ENCODE measurements at places on chromosomes 5 and 9.
A peak's percentile ranks its signal among the peaks of the same experiment; 100 is the strongest.

- no peak for DNase-seq
Measured at GRCh38 chr5:59236986-59237385, 654.1 kb downstream of the RAB3C start.

GRCh38 chr5:10600626-10601245, 36.9 kb downstream of the ANKRD33B start:
- no peak for DNase-seq

GRCh38 chr9:83166372-83166771, 103.4 kb upstream of the RASEF start:
- no peak for DNase-seq

- peak; percentile 66 for DNase-seq
Measured at GRCh38 chr9:85425153-85425611, 316.6 kb downstream of the AGTPBP1 start.

DNA sequence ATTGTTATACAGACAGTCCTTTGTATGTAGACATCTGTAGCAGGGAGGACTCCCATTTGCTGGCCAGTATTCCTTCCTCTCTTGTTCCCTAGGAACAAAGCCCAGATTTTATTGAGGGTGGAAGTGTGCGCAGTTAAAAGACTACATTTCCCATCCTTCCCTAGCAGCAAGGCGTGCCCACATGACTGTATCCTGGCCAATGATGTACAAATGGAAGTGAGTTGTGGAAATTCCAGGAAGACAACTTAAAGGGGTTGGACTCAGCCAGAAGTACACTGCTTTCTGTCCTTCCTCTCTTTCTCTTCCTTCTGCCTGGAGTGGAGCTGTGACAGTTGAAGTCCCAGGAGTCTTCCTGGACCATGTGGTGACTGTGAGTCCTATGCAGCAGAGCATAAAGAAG, 89.0 kb downstream of the HRH2 start:
- no peak for DNase-seq

GRCh38 chr9:131995382-131995781, 84.3 kb downstream of the MED27 start:
- DNase-seq, result no peak

- DNase-seq, result no peak
Measured at GRCh38 chr5:160293901-160294561, 18.3 kb downstream of the CCNJL start.

DNA sequence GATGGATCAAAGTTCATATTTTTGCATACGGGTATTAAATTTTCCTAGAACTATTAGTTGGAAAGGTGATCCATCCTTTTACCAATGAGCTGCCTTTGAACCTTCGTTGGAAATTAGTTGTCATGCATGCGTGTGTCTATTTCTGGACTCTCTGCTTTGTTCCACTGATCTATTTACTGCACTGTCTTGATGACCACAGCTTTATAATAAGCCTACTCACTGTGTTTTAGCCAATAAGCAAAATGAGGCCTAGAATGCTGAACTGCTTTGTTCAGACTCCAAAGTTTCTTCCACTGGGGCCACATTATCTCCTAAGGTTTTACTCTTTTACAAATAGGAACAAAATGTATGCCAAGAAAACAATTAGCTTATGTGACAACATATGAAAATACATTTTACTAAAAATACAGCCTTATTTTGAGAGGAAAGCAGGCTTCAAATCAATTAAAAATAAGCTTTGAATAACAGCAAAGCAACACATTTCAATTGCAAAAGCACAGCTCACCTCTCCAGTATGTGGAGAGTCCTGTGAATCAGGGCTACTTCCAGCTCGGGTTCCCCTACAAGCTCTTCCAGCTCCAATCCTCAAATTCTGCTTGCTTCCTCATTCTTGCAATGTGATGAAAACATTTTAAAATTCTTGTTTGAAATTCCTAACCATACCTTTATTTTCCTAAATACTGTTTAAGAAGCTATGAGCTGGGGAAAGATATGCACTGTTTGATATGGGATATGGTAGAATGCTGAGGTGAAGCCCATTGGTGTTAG, 72.0 kb downstream of the RETREG1 start:
- DNase-seq, result no peak

DNA sequence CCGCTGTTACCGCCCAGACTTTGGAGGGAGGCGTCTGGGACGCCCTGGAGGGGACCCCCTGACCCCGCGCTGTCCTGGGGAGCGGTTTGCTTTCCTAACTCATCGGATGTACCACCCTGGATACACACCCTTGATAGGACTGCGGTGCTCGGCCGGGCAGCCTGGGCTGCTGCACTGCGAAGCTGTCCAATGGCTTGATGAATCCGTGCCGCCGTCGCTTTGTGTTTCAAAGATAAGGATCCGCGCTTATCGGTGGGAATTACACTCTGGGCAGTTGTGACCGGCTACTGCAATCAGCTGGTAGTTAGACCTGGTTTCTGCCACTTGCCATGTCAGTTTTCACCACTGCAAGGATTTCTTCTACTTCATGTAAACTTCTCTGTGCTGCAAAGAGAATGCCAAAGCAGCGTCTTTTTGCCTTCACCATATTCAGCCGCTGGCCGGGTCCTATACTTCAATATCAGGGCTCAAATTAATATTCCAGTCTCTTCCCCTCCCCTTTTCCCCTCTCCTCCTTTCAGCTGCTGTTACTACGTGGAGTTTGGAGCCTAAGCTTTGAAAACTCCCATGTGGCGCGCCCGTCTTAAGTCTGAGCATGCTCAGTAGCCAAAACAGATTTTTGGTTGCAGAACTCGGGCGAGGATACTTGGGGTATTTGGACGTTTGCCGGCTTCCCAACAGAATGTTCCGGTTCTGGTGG, 727 bp downstream of the SMAD5 start:
- peak; percentile 31 for DNase-seq

GRCh38 chr9:450057-450456, 235.4 kb downstream of the DOCK8 start:
- no peak for DNase-seq

GRCh38 chr5:88488561-88488960, 219.9 kb upstream of the TMEM161B start:
- DNase-seq, result no peak

GRCh38 chr9:6610073-6610472, 35.5 kb downstream of the GLDC start:
- no peak for DNase-seq

- DNase-seq, result no peak
Measured at GRCh38 chr5:178297751-178298150, 65.1 kb upstream of the PHYKPL start.

DNA sequence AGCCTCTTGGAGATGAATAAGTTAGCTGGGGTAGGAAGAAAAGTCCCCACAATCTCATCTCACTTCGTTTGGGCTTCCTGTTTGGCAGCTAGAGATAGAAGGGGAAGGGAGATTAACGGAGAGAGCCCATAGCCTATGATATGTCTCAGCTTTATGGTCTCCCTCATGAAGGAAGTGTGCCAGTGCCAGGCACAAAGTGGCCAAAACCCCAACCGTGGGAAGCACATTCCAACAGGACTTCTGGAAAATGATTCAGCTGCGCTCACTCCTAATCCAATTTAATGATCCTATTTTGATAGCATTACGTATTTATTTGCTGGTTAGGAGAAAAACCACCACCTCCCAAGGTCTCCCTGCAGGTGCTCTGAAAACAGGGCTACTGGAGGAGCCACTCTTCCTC, 303.1 kb upstream of the CLINT1 start:
- DNase-seq, result no peak

- DNase-seq, result no peak
Measured at GRCh38 chr5:43601454-43602260, 1.3 kb upstream of the NNT start.

DNA sequence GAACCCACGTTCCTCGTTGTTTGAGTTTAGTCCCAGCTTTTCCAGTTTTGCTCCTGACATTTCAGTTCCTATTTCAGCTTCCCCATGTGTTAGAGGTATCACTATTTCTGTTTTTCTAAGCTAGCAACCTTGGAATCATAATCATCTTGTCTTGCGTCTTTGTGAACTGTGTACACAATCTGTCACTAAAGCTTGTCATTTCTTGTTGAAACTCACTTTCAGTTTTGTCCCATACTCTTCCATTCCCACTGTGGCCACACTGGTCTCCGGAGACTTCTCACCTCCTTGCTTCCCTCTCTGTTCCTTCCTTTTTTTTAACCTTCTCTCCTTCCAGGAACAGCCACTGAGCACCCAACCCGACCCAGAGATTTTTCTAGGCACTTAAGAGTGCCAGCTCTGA, 36.9 kb downstream of the TGFBR1 start:
- no peak for DNase-seq

- no peak for DNase-seq
Measured at GRCh38 chr5:57772512-57772911, 289.9 kb upstream of the ACTBL2 start.

DNA sequence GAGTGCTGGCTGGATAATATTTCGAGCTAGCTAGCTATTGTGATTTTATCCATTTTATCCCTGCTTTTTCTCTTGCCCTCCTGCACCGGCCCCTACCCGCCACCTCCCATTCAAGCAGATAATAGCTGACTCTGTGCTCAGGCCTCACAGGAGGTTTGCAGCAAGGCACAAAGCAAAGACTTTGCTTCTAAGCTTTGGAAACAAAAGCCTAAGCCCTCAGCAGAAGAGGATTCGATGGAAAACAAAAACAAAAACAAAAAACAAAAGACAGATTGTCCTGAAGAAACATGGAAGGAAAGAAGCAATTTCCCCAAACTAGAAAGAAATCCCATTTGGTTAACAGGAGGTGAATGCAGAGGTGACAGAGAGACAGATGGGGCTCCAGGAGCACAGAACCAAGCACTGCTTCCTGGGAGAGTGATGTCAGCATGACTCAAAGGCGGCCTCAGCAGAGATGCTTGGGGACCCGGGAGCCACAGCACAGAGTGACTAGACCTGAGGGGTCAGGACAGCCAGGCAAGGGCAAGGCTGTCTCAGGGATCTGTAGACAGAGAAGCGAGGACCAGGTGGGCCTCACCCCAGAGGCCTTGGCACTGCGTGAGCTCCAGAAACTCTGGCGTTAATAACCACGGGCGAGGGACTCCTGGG, 28.4 kb downstream of the MTX3 start:
- peak; percentile 62 for DNase-seq

- DNase-seq, result no peak
Measured at GRCh38 chr5:122707796-122708195, 67.1 kb upstream of the SNX2 start.

GRCh38 chr9:78954286-78954685, 617.5 kb upstream of the TLE4 start:
- DNase-seq, result no peak

GRCh38 chr5:148873690-148874485, 47.5 kb downstream of the ADRB2 start:
- no peak for DNase-seq

- no peak for DNase-seq
Measured at GRCh38 chr5:11293523-11293922, 532.5 kb upstream of the DAP start.

- DNase-seq, result peak; percentile 65
Measured at GRCh38 chr9:89408628-89409101, 89.2 kb downstream of the SEMA4D start.

- DNase-seq, result no peak
Measured at GRCh38 chr5:71744009-71744790, 25.1 kb downstream of the CARTPT start.

DNA sequence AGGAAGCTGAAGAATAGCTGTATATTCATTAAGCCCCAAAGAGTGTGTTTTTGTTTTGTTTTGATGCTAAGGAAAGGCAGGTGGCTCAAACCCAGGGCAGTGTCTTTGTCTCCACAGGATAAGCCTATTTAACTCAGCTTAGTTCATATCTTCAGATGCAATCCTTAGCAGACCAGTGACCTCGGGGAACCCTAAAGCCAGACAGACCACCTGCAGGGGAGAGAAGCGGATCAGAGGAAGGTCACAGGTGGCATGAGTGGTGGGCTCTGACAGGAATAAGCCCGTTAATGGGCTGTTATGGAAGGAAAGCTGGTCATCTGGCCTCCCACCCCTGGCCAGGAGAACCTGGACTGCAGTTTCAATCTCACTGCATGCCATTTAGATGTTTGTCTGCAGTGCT, 30.8 kb downstream of the TAS2R1 start:
- no peak for DNase-seq

- no peak for DNase-seq
Measured at GRCh38 chr9:92739346-92739970, 25.2 kb downstream of the BICD2 start.

DNA sequence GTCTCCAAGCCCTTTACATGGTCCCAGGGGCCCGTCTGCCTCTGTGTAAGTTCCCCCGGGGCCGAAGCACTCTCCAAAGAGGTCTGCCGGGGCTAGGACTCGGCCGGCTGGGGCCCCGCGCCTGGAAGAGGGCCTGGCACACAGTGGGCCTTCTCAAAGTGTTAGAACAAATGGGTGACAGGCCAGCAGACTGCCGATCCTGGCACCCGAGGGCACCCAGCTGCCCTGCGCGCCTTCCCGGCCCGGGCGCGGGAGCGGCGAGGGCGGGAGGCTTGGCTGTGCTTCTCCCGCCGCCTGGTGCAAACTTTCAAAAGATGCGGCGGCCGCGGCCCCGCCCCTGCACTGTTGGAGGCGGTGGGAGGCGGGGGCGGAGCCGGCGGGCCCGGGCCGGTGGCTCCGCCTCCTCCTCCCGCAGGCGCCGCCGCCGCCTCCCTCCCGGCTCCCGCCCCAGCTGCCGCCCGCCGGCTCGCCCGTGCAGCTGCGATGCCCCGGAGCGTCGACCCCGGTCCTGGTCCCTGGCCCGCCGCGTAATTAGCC, at the start of gene NEURL1B:
Gene NEURL1B, plus strand, starts transcription at position 442 of the 537 bp plus-strand sequence. CDS start 144 bp downstream, outside the sequence.
- peak; percentile 60 for DNase-seq

- no peak for DNase-seq
Measured at GRCh38 chr9:13330396-13331004, 51.0 kb upstream of the MPDZ start.

- DNase-seq, result no peak
Measured at GRCh38 chr5:10233505-10233904, 16.2 kb downstream of the ATPSCKMT start.

- DNase-seq, result no peak
Measured at GRCh38 chr9:118961857-118962256, 407.4 kb downstream of the BRINP1 start.

- DNase-seq, result no peak
Measured at GRCh38 chr5:50965654-50966375, 299.4 kb downstream of the PARP8 start.

- DNase-seq, result no peak
Measured at GRCh38 chr5:167485061-167485774, 806.2 kb upstream of the WWC1 start.

DNA sequence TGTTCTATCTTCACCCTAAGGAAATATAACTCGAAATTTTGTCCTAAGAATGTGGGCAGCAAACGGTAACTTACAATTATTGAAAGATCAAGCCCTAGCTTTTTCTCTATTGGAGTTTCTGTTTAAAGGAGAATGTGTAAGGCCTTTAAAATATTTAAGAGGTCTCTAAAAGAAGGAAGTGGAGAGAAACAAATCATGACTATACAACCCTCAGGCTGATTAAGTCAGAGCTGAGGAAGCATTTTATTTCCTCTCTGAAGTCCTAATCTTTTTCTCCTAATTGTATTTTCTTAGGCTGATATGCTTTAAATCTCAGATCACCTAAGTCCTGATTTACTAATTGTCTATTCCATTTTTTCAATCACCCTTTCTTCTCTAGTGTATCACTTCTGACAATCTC, 1708.8 kb upstream of the C9orf72 start:
- DNase-seq, result no peak

DNA sequence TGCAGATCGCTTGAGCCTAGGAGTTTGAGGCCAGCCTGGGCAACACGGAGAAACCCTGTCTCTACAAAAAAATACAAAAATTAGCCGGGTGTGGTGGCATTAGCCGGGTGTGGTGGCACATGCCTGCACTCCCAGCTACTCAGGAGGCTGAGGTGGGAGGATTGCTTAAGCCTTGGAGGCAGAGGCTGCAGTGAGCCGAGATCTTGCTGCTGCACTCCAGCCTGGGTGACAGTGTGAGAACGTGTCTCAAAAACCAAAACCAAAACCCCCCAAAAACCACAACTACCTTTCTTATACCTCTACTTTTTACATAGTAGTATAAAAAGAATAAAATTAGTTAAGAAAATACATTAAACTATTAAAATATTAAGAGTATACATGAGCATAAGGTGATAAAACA, 121.2 kb downstream of the RAPGEF6 start:
- DNase-seq, result peak; percentile 15

All from stimulated activated naive CD8-positive, alpha-beta T cell treated with anti-CD3 and anti-CD28 coated beads, Interleukin-15, Interleukin-2, amounts not matched to agents 100 U/mL and 50 U/mL, for 24 hours (primary cell).